ENCODE measurements at places on chromosomes 12 and 14. TPM values are rescaled to one million over a fixed set of nuclear protein-coding genes. Genes with fewer than 3 reads are reported as not detected.

The PTCSC3 gene
- not detected for total RNA-seq

The KCNC2 gene
- not detected for total RNA-seq

The MAP3K9 gene
- total RNA-seq = 0.18 TPM

The DBX2 gene
- not detected for total RNA-seq

The NAV3 gene
- total RNA-seq = 29.2 TPM

The SOCS4 gene
- total RNA-seq = 13.1 TPM

The SRRM4 gene
- total RNA-seq = not detected

The KRT71 gene
- not detected for total RNA-seq

The LRRC9 gene
- total RNA-seq = not detected

The GARIN6 gene
- not detected for total RNA-seq

The GRIP1 gene
- total RNA-seq = not detected

The NGB gene
- not detected for total RNA-seq

The COCH gene
- total RNA-seq = 1.3 TPM

The BATF gene
- not detected for total RNA-seq

The PTGDR gene
- not detected for total RNA-seq

The STXBP6 gene
- total RNA-seq = 29.5 TPM

The TSHR gene
- total RNA-seq = not detected

The CLEC4C gene
- not detected for total RNA-seq

The GLIPR1L1 gene
- not detected for total RNA-seq

The SERPINA10 gene
- total RNA-seq = not detected

The RNASE2 gene
- not detected for total RNA-seq

The GPRC5A gene
- 20.3 TPM for total RNA-seq

The IL31 gene
- not detected for total RNA-seq

All from cardiac atrium fibroblast (primary cell).